ENCODE measurements at places on chromosomes 12 and 14.

GRCh38 chr12:125244338-125244737, 179.1 kb downstream of the AACS start:
- DNase-seq: no peak

GRCh38 chr12:1619159-1619558, 9.9 kb upstream of the WNT5B start:
- no peak for DNase-seq

DNA sequence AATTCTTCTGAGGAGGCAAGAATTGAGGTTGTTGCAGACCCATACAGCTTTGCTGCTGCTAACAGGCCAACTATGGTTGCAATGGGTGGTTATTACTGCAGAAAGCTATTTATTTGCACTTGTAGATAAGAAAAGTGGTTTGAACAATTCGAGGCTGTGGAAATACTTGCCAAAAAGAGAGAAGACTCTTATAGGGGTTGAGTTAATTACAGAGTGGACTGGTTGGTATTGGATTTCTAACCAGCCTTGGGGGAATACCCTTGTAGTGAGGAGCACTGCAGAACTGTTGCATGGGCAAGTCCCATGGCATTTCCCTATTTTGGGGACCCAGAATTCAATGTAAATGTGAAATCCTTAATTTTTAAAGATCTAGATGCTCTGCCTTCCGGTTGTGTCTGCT, 120.5 kb downstream of the KCNMB4 start:
- DNase-seq: no peak

- DNase-seq: no peak
Observed at GRCh38 chr14:103393676-103394626, 8.7 kb downstream of the MARK3 start.

DNA sequence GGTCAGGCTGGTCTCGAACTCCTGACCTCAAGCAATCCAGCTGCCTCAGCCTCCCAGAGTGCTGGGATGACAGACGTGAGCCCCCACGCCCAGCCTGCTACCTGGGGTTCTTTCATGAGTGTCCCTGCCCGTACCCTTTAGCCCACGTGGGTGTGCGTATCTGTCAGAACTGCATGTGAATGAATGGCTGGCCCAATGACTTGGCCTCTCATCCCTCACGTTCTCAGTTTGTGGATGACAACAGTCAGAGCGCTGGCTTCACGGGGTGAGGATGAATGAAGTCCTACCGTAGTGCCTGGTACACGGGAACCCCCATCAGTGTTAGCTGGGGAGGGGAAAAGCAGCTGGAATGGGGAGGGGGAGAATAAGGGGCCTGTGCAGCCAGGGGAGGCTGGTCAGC, 16.1 kb upstream of the ZDHHC22 start:
- no peak for DNase-seq

DNA sequence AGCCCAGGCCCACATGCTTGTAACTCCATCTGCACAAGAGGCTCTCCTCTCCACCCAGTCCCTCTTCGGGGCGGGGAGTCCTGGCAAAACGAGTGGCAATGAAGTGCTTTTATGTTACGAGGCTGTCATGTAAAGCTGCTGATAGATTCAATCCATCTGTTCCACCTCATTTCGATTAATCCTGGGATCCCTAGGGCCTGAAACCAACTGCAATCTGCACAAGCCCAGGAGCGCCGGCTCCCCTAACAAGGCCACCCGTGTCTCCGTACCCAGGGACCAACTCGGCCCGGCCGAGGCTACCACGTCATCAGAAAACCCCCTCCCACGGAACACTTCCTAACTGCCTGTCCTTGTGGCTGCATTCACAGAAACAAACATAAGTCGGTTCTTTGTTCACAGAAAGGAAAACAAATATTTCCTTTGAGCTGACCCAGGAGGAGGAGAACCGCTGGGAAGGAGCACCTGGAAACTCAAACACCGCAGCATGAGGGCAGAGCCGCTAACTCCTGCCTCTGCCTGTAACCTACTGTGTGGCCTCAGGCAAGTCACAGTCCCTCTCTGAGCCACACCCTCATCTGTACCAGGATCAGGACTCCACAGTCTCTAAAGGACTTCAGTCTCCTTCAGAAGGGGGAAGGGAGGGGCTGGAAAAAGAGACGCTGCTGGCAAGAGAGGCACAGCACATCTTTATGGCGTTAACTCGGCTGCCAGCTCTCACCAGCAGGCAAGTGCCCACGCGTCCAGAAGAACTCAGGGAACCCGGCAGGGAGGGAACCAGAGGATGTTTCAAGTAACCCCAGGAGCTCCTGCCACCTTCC, 47.8 kb downstream of the CCDC88C start:
- no peak for DNase-seq

DNA sequence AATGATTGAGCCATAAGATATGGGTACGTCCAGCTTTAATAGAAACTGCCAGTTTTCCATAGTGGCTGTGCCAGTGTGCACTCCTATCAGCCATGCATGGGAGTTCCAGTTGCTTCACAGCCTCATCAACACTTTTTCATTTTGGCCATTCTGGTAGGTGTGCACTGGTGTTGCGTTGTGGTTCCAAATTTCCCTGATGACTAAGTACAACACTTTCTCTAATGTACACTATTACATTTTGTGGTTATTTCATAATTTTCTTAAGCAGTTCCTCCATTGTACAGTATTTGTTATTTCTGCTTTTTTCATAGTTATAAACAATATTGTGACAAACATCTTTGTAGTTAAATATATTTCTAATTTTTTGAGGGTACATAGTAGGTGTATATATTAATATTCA, 21.5 kb upstream of the OAS1 start:
- DNase-seq: no peak

- DNase-seq: no peak
Observed at GRCh38 chr12:123744836-123745235, 17.3 kb upstream of the DNAH10 start.

DNA sequence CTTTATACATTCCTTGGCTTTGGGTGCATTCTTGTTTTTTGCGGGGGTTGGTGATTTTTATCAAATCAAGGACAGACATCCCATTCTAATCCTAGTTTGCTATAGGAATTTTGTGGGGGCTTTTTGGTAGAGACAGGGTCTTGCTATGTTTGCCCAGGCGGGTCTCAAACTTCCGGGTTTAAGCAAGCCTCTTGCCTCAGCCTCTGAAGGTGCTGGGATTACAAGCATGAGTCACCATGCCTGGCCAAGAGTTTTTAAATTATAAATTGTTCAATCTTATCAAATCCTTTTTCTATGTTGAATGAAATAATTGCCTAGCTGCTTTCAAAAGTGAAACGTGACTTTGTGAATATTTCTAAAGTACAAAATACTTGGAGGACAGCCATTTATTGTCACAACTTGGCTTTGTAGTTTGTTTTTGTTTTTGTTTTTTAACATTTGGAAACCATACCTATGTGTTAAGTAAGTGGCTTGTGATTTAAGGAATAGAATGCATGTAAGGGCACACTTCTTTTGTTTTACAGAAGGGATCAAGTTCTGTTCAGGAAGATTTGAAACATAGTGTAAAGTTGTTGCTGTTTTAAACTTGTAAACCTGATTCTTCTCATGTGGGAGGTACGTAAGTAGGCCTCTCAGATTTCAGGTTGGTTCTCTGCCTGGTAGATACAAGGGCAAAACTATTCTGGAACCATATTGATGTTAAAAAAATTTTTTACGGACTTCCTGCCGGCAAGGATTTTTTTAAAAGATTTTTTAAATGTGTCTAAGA, 13.4 kb downstream of the MARK3 start:
- DNase-seq: no peak

GRCh38 chr12:80892597-80893445, 44.9 kb downstream of the LIN7A start:
- no peak for DNase-seq

GRCh38 chr14:96324219-96324618, 38.9 kb downstream of the ATG2B start:
- DNase-seq: no peak

DNA sequence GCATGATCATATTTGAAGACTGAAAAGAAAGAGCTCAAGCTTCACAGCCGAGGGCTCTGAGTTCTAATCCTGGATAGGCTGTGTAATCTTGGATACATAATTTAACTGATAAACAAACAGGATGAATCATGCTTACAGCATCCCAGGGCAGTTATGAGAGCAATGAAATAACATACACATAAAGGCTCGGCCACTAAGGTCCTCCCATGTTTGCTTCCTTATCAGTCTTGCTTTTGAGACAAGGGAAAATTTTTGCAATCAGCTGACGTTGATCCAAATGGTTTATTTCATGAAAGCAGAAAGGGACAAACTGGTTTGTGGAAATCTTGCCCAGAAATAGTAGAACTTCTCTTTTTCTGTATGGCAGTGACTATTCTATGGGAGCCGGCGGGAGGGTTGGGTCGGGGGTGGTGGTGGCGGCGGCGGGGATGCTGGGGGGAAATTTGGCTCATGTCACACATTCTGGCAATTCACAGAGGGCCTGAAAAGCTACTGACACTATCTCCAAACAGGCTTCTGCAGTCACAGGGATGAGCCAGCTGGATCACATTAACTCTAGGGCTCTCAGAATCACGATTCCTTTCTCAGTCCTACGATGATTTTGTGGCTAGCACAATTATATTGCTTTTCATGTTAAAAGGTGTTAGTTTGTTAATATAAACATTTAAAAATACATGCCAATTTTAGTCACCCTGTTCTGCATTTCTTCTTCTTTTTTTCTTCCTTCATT, 124.5 kb downstream of the SLC8A3 start:
- DNase-seq: no peak

Measured in Caki2 (cell line).